Vagina (tissue), 2 donors: ENCODE measurements at places on chromosomes 7 and 10. TPM values are rescaled to one million over a fixed set of nuclear protein-coding genes. Genes with fewer than 3 reads are reported as not detected.

DNA sequence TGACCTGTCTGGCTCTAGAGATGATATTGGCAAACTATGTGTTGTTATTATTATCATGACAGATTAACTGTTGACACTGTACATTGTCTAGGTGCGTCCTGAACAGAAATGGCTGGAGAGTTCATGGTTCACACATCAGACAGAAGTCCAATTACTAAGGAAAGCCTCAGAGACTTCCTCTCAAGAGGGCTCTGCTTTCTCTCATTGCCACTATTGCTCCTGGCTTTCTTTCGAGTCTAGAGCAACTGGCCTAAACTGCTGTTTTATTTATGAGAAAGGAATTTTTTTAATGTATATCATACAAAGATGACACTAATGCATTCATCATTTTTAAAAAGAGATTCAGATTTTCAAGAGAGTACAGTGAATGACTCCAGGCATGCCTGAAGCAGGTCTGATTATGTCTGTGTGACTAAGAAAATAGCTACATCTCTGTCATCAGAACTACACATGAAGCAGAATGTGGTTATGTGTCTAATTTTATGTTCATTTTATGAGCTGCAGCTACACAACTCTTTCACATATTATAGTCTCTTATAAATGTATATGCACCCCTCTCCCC lies 30.4 kb downstream of the NRCAM start:
- DNase-seq = no peak

- DNase-seq = no peak
Observed at GRCh38 chr7:148914208-148914777, 30.2 kb upstream of the EZH2 start.

DNA sequence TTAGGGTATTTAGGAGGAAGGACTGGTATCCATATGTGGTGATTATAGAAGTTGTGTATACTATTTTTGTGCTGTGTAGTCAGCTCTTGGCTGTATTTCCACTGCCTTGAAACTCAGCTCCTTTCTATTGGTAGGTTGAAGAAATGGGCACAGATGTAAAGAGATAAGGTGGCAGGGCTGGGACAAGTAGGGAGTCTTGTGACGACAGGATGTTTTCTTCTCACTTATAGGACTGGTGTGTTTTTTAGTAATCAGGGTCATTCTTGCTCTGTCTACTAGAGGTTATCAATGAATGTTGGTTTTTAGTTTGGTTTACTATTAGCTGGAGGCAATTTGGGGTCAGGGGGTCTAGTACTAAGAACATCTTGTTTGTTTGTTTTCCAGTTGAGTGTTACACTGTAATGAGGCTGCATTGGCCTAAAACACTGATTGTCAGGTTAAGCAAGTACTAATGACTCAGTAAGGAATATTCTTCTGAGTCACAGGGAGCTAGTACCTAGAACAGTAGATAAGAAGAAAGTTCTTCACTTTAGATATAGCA lies 11.8 kb downstream of the UBN2 start:
- no peak for DNase-seq

DNA sequence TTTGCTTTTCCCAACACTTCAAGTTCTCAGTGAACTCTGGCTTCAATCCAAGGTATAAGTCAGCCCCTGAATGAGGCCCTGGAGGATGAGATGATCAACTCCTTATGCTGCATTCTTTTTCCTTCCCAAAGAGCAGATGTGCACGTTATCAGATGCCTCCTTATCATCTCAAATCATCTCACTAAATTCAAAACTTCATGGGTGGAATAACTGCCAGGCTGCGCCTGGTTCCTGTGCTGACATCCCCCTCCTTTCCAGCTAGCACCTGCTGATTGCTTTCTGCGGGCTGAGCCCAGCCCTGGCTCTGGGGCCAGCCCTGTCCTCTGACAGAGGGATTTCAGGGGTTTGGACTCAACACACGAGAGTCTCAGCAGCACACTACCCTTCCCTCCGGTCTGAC lies 44.9 kb downstream of the TLL2 start:
- DNase-seq = no peak

- no peak for DNase-seq
Observed at GRCh38 chr7:111708072-111708471, 145.8 kb upstream of the IMMP2L start.

GRCh38 chr7:2104107-2104710 lies 128.5 kb downstream of the MAD1L1 start:
- no peak for DNase-seq

DNA sequence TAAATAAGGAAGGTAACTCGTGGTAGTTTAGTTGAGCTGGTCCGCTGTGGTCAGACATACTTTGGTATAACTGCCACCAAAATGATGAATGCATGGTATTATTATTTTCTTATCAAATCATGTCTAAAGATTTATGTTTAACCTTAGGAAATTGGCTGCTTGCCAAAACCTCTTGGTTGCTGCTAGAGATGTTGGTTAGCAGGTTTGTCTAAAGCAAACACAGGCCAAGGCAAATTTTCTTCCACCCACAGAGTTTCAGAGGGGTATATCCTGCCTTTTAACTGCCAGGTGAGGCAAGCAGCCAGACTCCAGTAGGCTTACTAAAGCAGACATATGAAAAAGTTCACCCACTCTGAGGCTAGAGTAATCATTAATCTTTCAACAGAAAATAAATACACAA lies 101.4 kb downstream of the SEMA3E start:
- no peak for DNase-seq

GRCh38 chr7:139370301-139370942 lies 10.7 kb downstream of the LUC7L2 start:
- no peak for DNase-seq

- no peak for DNase-seq
Observed at GRCh38 chr10:117944676-117945447, 101.9 kb downstream of the RAB11FIP2 start.

- DNase-seq = peak; percentile 89
Observed at GRCh38 chr10:660970-661596, 28.4 kb downstream of the DIP2C start.

DNA sequence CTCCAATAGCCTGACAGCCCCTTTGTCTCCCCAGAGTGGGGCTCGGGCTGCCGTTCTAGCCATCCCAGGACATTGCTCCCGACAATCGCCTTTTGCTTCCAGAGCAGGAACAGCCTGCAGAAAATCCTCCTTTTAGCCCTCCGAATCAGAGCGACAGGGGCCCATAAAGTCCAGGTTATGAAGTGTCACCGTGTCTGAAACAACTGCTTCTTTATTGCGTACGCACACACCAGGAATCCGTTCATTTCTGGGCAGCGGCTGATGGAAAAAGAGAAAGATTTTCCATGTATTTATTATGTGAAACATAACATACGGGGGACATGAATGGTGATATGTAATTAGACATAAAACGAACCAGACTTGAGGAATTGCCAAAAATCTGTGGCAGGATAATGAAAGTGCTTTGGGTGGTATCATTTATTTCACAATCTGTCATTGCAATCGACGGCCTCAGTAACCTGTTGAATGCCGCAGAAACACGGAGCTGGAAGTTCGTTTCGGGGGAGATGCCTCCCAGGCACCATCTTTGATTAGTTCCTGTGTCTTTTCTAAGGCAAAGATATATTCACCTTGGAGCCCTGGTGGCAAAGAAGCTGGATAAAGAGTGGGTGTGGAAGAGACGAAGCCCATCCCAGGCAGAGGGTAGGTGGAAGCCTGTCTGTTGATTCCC lies 48.1 kb downstream of the FAM241B start:
- DNase-seq = no peak

DNA sequence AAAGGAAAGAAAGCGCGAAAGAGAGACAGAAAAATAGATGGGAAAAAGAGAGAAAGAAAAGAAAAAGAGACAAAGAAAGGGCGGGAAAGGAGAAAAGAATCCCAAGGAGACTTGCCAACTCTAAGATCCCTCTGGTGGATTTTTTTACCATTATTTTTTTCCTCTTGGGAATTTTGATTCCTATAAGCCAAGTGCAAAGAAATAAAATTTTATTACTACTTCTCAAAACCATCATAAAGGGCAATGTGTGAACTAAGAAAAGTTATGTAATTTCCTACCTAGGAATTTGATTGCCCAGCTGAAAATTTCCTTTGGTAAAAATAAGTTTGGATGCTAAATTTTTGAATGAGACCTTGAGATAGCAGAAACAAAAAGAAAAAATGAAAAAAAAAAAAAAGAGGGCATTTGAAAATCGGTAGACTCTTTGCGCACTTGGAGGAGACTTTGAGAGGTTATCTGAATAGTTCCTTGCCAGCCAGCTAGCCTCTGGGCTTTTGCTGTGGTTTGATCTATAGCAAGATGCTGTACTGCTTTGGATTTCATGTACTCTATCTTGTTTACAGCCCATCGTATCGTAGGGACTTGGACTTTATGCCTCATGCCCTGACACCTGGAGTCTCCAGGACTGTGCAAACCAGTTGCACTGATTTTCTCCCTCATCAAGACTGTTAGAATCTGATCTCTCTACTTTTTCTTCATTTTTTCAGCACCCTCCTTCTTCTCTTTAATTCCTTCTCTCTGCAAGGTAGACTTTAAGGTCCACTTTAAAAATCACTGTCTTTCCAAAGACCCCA lies 535.4 kb upstream of the MKI67 start:
- no peak for DNase-seq

- DNase-seq = no peak
Observed at GRCh38 chr7:116772423-116772863, 89.9 kb upstream of the CAPZA2 start.

DNA sequence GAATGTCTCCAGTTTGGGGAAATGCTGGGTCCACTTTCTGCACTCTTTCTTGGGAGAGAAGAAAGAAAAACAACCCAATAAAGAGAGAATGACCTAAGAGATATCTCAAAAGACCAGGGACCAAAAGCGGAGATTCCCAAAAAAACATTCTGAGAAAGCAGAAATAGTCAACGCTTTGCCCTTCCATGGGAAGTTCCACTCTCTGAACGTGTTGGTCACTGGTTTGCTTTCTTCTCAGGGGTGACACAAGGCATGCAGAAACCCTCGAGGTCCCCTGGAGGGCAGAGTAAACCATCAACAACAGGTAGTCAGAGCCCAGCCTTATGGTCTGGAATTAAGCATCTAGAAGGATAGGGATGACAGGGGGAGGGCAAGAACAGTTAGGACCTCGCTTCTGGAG lies 26.2 kb upstream of the AOAH start:
- no peak for DNase-seq

DNA sequence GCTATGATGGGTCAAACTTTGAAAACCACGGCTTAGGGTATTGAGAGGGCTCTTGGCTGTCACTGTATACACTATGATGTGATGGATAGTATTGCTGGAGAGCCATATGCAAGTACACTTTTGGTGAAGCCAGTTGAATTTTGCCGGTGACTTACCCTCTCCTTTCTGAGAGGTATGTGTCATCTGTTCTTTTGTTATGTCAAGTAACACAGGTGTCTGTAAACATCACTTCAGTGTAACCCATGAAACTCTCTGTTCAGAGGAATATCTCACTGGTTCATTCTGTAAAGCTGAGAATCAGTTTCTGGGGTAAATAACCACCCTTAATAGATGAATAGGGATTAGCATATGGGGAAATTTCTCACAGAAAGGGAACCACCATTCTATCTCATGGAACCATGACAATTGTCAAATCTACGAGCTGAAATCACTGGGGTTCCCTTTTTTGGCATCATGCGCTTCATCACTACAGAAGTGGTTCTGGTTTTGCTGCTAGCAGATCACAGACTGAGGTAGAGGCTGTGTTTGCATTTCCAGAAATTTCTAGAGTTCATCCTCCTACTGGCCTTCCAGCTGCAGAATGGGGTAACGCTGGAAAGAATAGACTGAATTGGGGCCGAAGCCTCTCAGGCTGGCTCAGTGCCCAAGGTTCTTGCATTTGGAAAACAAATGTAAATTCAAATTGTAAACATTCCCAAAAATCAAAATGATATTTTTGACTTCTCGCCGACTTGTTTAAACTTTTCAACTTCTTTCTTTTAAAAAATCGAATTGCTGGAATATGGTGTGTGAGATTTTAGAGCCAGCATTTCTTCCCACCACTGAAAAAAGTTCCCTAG lies 83.3 kb upstream of the CREB5 start:
- DNase-seq = no peak

DNA sequence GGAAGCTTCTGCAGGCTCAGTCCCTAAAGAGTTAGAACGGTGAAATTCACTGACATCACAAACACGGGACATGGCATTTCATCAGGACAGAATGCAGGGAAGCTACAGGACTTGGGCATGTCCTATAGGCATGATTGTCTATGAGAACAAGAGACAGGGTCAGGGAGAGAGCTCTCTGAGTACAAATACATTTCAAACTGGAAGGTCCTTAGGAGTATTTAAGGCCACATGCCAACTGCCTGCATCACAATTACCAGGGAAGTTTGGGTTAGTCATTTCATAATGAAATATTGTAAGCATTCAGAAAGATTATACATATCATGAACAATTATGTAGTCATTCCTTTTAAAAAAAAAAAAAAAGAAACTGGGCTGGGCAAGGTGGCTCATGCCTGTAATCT lies 71.3 kb downstream of the CREB3L2 start:
- DNase-seq = no peak

DNA sequence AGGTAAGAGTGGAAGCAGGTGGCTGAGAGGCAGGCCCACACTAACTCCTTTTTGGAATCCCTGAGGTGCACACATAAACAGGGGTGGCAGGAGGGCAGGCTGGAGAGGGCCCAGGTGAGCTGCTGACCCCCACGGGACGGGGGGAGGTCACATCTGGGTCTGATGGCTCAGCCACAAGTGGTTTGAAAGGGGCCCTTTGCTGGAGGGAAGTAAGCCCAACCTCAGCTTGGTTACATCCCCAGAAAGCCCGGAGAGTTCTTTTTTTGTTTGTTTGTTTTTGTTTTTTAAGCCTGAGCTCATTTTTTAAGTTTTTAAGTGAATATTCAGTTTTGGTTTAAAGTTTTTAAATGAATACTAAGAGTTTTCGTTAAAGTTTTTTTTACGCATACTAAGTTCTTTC lies 72.8 kb upstream of the CUX1 start:
- no peak for DNase-seq

DNA sequence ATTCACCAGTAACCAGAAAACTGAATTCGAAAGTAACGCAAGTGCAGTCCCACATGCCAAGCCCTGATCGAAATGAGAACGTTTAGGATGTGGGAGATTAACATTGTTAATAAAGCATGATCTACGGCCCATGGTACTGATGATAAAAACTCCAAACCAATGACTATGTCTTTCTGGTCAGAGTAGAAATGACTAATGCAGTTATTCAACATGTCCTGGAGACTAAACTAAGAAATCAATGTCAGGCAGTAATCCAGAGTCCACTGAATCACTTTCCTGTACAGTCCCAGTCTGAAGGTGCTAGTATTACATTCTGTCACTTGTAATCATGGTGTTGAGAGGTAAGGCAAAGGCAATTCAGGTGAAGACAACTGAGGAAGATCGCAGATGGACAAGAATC lies 14.4 kb downstream of the NPSR1 start:
- DNase-seq = no peak

- no peak for DNase-seq
Observed at GRCh38 chr10:13189961-13190360, 28.6 kb downstream of the MCM10 start.

GRCh38 chr7:134493091-134493490 lies 34.2 kb upstream of the AKR1B1 start:
- no peak for DNase-seq

LBX1 gene
- not detected for total RNA-seq

ZNF853 gene
- total RNA-seq = 14.0 TPM

PDK4 gene
- total RNA-seq = 399 TPM

NPSR1 gene
- total RNA-seq = not detected

ZNF117 gene
- total RNA-seq = 18.2 TPM

SCIN gene
- 0.74 TPM for total RNA-seq

CREB3L2 gene
- 28.7 TPM for total RNA-seq

LIPK gene
- not detected for total RNA-seq

PRSS2 gene
- not detected for total RNA-seq

WEE2 gene
- total RNA-seq = not detected

EPO gene
- not detected for total RNA-seq

FUOM gene
- 54.0 TPM for total RNA-seq
